Glutamatergic neuron (in vitro differentiated cells): ENCODE measurements at places on chromosomes 3 and 15.
A peak's percentile ranks its signal among the peaks of the same experiment; 100 is the strongest.

- DNase-seq: peak; percentile 97
These were observed 611 bp upstream of the LINGO1 start for GRCh38 chr15:77633134-77633912.

GRCh38 chr15:70853973-70854665 lies at the start of gene LARP6:
LARP6 (minus strand) TSS chr15:70854157; CDS start chr15:70854088, 69 bp downstream.
- DNase-seq: peak; percentile 81

GRCh38 chr3:23663246-23663645 lies 142.5 kb upstream of the UBE2E1 start:
- DNase-seq: no peak

DNA sequence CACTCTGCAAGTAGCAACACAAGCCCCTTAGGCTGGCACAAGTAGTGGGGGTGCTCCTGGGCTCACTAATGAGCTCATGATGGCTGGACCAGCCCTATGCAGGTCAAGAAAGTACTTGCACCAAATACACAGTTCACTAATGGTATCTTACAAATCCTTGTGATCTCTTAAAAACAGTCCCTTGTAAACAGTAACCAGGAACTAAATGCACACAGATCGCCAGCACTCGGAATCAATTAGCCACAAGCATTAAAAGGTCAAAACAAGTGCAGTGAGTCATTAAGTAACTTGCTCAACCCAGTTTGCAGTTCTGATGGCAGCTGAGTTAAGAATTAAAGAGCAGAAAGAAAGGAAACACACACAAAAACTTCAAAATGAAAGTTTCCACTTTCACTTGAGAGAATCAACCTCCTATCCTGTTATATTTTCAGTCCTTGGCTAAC lies 43.2 kb downstream of the ARHGEF3 start:
- no peak for DNase-seq

DNA sequence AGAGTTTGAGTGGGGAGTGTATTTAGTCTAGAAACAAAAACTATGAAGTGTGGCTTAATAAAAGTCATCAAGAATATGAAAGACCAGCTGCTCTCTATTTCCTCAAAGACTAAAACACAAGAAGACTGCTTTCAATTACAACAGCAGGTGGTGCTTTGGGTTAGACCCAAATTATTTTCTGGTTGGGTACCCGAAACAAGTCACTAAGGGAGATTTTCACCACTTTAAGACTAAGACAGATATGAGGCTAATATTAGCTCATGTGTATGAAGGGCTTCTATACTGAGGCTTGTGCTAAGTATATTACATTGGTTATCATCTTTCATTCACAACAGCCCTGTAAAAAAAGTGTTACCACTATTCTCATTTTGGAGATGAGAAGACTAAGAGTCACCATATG lies 43.1 kb downstream of the COL8A1 start:
- no peak for DNase-seq

DNA sequence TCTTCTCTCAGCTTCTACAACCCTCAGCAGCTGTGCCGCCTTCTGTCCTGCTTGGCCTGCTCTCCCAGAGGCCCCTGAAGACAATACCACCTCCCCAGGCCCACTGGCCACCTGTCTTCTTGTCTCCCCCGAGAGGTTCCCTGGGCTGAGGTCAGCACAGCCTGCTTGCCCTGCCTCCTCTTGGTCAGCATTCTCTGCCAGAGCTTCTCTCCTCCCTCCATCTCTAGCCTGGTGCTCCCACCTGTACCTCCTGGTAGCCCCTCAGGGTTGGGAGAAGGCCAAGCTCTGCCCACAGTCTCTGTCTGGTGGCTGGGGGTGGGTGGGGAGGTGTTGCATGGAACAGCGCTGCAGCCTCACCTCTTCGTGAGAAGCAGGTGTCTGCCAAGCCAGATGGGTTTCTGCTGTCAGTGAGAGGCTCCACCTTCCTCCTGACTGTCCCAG lies 5.6 kb upstream of the ISLR start:
- peak; percentile 54 for DNase-seq

DNA sequence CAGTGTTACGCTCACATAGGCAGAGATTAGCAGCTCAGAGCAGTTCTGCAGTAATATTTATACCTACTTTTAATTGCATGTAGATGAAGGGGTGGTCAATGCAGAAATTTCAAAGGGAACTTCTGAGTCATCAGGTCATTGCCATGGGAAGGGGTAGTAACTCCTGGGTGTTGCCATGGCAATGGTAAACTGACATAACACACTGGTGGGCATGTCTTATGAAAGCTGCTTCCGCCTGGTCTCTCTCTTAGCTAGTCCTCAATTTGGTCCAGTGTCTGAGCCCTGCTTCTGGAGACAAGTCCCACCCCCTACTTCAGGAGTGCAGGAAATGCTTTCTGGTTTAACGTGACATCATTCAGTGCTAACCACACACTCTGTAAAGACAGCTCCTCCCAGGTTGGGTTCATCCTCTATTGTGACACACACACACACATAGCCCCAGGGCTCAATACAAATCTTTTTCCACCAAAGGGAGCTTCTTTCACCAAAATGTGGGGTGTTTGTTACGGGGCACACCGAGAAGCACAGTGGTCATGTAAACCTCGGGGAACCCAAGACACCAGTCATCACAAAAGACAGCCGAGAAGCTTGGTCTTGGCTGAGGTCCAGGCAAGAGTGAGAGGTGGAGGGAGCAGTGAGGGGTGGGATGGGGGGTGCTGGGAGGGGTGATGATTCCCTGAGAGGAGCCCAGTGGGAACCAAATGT lies 74.5 kb downstream of the TLE3 start:
- no peak for DNase-seq

GRCh38 chr3:183953471-183954070 lies 64.1 kb downstream of the ABCC5 start:
- no peak for DNase-seq

- DNase-seq: no peak
These were observed 41.1 kb downstream of the VGLL3 start for GRCh38 chr3:86949850-86950249.

- DNase-seq: no peak
These were observed 44.7 kb downstream of the NUP210 start for GRCh38 chr3:13375464-13375863.

GRCh38 chr15:80891006-80891405 lies 98.6 kb downstream of the MESD start:
- DNase-seq: no peak

DNA sequence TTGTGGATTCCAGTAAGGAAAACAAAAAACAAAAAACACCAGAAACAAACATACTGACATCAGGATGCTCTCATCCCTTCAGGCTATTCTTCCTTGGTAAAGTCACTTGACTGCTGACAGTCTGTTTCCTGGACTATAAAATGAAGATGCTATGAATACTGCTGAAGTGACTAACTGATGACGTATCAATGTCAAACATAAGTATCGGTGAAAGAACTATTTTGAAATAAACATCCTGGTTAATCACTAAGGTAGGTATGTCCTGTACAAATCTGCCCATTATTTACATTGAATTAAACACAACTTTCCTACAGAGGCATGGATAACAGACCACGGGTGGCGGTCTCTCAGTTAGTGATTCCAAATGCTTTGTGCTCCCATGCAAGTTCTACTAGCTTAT lies 45.9 kb downstream of the CHAC1 start:
- DNase-seq: no peak

DNA sequence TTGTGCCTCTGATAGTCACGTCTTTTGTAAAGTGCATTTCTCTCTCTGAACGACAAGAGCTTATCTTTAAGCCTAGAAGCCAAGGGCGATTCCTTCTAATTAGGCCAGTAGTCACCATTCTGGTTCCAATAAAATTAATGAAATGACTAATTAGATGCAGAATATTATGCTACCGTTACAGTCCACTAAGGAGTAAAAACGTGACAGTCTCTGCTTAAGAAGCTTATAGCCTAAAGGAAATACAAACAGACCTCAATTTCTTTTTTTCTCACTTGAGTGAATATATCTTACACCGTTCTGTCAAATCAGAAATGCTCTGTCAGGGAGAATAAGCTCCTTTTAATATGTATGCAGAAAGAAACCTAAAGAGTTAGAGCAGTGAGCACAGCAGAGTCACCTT lies 236.1 kb downstream of the CD47 start:
- DNase-seq: no peak

DNA sequence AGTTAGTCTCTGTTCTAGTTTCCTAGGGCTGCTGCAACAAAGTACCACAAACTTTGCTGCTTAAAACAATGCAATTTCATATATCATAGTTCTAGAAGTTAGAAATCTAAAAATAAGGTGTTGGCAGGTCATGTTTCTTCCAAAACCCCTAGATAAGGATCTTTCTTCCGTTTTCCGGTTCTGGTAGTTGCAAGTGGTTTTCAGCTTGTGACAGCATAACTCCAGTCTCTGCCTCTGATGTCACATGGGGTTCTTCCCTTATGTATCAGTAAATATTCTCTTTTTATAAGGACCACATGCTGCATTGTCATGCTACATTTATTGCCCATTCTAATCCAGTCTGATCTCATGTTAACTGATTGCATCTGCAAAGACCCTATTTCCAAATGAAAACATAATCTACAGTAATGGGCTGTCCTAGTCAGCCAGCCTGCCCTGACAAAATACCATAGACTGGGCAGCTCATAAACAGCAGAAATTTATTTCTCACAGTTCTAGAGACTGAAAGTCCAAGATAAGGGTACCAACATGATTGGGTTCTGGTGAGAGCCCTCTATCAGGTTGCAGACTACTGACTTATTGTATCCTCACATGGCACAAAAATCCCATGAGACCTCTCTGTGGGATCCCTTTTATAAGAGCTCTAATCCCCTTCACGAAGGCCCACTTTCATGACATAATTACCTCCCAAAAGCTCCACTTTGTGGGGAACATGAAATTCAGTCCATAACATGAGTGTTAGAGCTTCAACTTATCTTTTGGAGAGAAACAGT lies 642.0 kb upstream of the NAALADL2 start:
- no peak for DNase-seq

- DNase-seq: no peak
These were observed 100.1 kb downstream of the ADAMTSL3 start for GRCh38 chr15:83753872-83754493.

DNA sequence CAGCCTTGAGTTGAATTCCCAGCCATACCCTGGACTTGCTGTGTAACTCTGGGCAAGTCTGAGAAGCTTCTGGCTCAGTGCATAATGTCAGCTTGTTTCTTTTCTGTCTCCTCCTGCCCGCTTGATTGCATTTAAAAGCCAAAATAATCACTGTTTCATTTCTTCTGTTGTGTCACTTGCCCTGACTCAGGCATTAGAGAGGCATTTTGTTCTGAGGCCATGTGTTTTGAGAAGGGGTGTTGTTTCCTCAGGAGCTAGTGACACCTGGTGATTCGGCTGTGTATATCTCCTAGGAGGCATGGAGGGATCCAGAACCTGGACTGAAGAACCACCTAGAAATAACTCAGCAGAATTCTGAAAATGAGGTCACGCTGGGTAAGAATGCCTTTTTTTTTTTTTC lies 16.0 kb downstream of the WDR73 start:
- no peak for DNase-seq

DNA sequence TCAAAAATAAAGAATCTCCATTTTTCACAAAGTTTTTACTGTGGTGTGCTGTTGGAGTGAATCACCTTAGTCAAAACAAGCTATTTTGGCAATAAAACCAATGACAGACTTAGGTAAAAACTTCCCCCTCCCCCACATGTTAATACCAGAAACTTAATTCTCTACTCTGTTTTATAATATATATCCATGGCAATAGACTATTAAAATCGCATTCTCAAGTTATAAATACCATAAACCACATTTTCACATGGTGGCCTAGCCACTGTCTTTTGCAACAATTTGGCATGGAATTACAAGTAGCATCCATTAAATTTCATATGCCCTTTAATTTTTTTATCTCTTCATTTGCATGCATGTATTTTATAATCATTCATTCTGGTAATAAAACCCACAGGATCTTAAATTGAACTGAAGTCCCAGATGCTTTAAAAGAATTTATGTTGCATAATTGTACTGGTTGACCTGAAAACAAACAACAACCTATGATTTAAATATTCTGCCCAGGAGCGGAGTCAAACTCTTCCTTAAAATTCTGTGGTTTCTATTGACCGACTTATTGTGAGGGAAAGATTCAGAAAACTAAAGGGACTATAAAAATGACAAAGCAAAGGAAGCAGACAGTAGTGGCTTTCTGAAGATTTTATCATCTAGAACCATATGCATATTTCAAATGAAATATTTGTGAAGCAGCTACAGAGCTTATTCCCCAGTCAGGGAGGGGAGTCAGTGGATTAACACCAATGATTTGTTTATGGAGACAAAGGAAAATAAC lies 229.0 kb upstream of the TBL1XR1 start:
- no peak for DNase-seq
